Stimulated activated CD4-positive, alpha-beta T cell treated with anti-CD3 and anti-CD28 coated beads, TNF-alpha, amount 100 ng/mL, for 1 hour (primary cell): ENCODE measurements at places on chromosomes 12 and 14.

GRCh38 chr12:48388460-48388859, 37.7 kb upstream of the ZNF641 start:
- DNase-seq: no peak

DNA sequence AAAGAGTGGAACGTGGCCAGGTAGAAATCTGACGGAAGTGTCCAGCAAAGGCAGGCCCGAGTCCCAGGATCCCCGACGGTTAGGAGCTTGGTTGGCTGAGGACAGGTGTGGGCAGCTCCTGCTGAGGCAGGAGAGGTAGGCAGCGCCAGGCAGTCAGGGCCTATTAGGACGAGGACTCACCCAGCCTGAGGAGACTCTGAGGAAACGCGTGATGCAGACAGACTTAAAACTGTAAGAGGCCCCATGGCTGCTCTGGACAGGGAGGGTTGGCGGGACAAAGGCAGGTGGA, 255.7 kb upstream of the SFSWAP start:
- DNase-seq: no peak

- DNase-seq: peak; percentile 67
Measured at GRCh38 chr14:99729991-99730875, 46.1 kb downstream of the CYP46A1 start.

- DNase-seq: no peak
Measured at GRCh38 chr12:73599268-73599667, 938.4 kb upstream of the ATXN7L3B start.

DNA sequence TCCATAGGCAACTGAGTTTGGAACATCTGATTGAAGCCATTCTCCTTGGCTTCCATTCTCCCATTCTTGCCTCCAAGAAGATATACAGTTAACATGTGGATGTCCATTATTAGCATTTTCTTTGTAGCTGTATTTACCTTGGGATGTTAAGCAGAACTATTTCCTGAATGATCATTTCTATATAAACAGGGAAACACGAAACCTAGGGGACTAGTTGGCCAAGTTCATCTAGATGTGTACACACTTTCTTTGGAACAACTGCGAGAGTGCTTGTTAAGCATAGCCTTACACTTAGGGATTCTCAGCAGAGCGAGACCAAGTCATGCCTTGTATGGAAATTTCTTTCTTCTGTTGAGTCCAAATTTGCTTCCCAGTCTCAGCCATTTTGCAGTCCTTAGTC, 42.1 kb downstream of the DRAM1 start:
- DNase-seq: no peak

DNA sequence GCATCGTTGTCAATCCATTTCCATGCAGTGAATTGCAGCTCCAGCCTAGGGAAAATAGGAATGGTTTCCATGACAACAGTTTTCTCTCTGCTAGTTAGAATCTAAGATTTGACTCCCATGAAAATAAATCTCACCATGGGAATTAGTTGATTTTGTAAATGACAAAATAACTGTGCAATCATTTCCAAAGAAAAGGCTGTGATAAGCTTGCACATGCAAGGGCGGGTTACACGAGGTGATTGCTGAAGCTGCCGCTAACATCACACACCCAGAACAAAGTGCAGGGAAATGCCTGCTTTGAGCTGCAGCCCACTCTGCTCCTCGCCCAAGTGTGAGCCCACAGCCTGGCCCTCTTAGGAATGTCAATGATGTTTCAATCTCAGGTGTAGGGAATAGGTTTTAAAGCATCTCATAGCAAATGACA, 53.8 kb downstream of the TRIM9 start:
- no peak for DNase-seq

DNA sequence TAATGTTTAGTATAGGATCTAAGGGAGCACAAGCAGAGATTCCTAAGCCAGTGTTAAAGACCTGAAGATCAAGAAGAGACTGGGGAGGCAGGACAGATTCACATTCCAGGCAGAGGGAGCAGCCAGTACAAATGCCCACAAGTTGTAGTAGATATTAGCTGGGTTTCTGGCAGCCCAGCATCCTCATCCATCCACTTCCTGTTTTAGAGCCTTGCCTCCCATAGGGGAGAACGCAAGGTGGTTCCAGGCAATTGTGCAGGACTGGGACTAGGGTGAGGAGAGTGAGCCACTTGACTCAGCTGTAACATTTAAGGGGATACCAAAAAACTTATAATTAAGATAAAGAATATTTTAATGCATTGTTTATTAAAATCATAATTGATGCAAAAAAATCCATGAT, 71.3 kb upstream of the PSMA6 start:
- no peak for DNase-seq

DNA sequence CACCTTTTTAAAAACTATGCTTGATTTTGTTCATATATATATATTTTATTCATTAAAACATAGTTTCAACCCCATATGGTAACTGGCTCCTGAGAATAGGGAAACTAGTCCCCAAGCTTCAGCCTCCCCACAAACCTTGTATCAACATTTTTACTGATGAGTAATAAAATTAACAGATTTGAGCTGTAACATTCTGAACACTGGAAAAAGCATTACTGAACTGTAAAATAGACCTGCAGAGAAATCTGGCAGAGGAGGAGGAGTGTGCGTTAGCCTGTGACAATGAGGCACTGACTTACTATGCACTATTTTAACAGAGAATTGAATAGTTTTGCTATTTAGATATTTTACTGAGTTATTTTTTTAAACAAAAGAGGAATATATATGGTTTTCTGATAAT, 43.1 kb downstream of the FRS2 start:
- DNase-seq: no peak

GRCh38 chr12:8911606-8912268, 2.6 kb upstream of the PHC1 start:
- no peak for DNase-seq

DNA sequence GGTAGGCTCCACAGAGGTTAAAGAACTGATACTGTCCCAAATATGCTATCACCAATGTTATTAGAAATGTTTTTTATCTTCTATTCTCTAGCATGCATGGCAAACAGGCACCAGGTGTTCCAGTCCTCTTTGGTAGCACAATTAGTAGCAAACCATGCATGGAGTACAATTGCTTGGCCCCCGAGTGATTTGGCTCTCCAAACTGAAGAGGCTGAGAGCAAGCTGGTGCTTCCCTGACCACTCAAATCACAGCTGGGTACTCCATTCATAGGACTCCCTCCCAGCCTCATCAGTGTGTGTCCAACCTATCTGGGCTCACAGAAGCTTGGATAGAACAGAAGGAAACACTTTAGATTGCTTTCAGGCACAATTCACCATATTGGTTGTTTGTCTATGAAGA, 93.4 kb downstream of the DIO2 start:
- DNase-seq: no peak

DNA sequence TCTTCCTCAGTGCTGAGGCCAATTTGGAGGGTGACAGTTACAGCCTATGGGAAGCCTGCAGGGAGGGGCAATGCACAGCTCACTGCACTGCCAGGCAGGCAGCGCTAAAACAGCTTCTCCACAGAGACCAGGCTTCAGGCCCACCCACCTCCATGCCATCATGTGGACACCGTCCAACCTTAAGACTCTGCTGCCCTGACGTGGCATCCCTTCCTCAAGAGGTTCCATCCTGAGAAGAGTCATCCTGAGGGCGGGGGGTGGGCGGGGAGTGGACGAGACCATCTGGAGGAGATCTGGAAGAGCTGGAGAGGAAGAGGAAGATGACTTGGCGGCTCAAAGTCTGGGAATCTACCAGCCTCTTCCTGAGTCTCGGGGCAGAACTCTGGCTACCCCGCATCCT, 8.4 kb upstream of the ACVRL1 start:
- DNase-seq: no peak

DNA sequence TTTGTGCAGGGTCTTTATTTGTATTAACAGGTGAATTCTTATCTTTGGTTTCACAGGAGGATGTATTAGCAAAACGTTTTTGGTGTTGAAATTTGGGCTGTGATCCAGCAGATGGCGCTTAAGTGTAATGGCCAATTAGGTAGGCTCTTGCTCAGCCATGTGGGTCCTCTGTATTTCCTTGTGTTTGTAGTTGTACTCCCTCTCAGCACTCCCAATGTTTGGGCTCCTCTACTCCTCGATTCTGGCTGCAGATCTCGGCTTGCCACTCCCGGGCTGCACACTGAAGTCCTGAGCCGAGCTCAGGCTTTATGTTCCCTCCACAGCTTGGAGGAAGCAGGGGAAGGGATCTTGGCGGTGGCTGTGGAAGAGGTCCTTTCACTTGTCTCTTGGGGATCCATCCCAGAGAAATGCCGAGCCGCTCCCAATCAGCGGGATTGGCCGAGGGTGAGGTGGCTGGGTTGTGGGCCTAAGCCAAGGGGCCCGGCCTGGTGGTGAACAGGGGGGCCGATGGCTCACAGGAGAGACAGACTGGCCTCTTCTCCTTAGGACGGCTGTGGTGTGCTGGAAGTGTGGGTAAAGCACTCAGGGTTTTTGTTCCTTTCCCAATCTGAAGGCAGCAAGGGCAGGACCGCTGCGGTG, 133.7 kb downstream of the AEBP2 start:
- no peak for DNase-seq

DNA sequence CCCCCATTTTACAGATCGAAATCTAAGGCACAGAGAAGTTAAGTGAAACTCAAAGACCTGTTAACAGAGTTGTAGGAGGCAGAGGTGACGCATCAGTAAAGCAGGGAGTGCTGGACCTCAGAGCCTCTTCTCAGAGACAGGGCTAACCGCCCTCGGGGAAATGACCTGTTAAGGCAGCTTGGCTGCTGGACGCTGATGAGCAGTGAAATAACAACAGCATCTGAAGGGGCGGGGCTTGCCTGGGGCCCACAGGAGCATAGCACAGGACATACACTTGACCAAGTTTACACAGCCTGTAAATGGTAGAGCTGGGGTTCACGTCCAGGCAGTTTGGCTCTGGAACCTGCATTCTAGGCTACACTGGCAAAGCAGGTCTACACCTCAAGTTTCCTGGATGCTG, 39.3 kb downstream of the LRTM2 start:
- DNase-seq: no peak

GRCh38 chr12:23356440-23356839, 593.0 kb downstream of the SOX5 start:
- no peak for DNase-seq

DNA sequence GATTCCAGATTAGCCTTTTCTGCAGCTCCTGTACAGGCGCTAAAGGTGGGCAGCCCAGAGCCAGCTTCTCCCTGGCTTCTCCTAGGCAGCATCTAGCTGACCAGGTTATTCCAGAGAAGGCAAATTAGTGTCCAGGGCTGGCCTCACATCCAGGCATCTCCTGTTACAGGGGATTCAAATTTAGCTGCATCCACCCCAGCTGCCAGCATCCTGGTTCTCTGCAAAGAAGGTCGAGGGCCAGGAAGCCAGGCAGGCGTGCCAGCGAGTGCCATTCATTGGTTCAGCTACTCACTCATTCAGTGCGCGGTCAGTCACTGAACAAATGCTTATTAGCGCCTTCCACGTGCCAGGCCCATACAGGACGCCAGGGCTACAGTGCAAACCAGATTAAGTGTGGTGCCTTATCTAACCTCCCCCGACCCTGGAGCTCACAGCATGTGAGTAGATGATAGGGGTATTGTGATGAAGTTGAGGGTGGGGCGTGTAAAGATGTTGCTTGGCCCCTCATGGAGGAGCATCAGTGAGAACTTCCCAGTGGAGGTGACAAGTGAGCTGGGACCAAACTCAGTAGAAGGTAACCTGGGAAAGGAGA, 15.7 kb upstream of the FAM222A start:
- no peak for DNase-seq

DNA sequence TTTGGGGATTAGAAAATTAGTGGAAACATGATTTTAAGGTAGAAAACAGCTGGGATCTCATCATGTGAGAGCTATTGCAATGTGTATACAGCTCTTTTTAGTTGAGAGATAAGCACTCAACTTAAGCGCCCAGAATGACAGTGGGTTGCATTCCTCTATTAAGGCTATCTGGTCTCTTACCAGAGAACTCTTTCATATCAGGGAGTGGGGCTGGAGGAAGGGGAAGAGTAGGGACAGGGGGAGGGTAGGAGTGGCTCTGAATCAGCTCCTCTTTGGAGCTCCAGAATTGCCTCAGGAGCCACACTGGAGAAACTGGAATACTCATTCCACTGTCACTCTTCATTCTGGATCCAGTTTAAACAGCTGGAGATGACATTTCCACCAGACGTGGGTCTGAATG, 9.2 kb upstream of the PLEKHG3 start:
- no peak for DNase-seq

- no peak for DNase-seq
Measured at GRCh38 chr12:98752726-98753125, 107.6 kb downstream of the APAF1 start.
